ENCODE measurements at places on chromosomes 3 and 15.

GRCh38 chr3:152436707-152437590, 168.2 kb downstream of the MBNL1 start:
- no peak for DNase-seq

- DNase-seq: no peak
Measured at GRCh38 chr3:142857056-142857455, 31.8 kb downstream of the PCOLCE2 start.

GRCh38 chr15:61640756-61641155, 411.7 kb upstream of the RORA start:
- no peak for DNase-seq

DNA sequence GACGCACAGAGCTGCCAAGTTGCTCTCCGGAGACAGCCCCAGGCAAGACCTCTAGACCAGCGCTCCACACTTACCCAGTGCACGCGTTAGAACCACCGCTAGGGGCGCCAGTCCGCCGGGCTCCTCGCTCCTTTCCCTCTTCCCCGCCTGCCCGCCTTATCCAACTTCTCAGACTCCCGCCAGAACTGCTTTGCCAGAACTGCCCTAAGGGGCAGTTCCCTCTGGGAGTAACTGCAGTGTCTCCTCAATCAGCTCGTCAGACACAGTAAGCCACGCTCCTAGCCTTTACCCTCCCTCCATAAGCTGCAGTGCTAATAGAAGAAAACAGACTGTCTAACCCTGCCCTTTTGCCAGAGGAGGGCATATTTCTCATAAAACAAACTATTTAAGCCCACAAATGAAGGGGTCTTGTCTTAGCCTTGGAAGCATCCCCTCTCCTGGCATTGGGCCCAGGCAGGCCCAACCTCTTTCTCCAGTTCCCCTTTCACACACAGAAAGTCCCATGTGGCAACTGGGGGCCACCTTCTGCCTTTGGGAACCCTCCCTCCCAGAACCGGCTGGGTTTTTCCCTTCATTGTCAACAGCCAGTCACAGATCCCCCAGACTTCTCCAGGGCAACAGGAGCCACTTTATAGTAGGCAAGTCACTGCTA, 3.7 kb downstream of the BMF start:
- DNase-seq: peak; percentile 82

DNA sequence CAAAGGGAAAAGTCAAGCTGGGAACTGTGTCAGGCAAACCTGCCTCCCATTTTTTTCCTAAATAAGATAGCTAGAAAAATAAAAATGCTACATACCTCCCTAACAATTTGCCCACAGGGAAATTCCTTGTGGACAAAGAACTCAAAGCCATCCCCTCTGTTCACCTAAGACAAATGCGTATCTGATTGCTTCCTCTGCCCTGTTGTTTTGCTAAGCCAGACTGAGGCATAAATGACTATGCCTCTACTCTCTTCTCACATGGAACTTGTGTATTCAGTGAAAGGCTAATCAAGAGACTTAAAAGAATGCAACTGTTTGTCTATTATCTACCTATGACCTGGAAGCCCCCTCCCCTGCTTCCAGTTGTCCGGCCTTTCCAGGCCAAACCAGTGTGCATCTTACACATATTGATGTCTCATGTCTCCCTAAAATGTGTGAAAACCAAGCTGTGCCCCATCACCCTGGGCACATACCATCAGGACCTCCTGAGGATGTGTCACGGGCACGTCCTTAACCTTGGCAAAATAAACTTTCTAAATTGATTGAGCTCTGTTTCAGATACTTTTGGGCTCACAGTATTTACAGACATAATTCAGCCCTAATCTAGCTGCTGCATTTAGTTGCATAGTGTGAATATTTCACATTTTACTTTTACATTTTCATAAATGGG, 15.8 kb downstream of the CHD2 start:
- no peak for DNase-seq

- DNase-seq: peak; percentile 80
Measured at GRCh38 chr3:194250098-194251002, 100.8 kb downstream of the CPN2 start.

DNA sequence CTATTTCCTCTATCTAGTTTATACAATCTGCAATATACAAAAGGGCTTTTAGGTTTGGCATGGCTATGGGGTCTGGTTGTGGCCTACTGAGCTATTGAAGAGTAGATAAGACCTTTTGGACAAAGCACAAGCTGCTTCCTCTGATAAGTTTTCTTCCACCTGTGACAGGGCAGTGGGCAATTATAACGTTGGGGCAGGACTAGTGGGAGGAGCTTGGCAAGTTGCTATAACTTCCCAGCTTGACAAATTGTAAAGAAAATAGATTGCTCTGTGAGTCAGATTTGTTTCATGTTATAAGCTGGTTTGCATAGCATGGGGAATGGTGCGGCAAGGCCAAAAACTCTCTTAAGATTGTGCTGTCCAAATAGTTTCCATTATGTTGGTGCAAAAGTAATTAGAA, 64.9 kb downstream of the SLC7A14 start:
- no peak for DNase-seq

DNA sequence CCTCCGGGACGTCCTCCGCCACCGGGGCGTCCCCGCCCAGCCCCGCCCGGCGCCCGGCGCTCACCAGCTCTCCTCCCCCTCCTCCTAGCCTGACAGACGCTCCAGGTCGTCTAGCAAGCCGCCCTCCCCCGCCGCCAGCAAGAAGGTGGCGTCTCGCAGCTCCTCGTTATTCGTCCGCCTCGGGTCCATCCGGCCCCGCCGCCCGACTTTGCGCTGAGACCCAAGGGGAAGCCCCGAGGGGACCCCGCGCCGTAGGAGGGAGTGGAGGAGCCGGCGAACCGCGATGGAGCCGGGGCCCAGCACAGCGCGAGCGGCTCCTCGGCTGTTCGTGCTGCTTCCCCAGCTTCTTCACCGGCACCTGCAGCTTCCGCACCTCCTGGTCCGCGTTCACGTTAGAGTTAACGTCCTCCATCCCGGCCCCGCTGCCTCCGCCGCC, 26.3 kb upstream of the MTHFS start:
- peak; percentile 13 for DNase-seq

Measured in DMS79 treated with DMSO at 0.1 percent for 48 hours (cell line).